Vagina (tissue), 2 donors: ENCODE measurements at places on chromosomes 1 and 21.

GRCh38 chr1:104120525-104120924, 370.8 kb downstream of the AMY1C start:
- no peak for DNase-seq

DNA sequence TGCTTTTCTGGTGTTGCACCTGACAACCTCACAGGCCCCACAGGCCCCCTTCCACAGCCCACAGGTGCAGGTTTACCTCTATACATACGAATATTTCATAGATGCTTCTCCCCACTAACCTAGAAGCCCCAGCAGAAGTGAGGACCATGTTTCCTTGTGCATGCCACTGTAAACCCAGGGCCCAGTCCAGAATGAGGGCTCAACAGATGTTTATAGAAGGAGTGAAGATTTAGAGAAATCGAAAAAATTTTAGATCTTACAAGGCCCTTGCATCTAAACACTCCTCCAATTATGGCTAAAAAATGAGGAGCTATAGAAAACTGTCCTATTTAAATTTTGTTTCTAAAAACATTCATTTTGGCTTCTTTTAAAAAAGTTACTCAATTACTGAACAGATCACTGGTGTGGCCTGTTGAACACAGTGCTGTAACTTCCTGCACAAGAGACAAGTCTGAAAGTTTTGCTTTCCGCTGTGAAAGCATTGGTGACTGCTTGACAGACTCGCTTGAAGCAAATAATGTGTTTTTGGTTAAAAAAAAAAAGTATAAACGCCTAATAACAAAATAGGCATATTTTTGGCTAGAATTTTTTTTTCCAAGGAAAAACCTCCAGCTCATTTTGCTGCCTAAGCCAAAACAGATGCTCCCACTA, 1.2 kb downstream of the ABCB10 start:
- no peak for DNase-seq

DNA sequence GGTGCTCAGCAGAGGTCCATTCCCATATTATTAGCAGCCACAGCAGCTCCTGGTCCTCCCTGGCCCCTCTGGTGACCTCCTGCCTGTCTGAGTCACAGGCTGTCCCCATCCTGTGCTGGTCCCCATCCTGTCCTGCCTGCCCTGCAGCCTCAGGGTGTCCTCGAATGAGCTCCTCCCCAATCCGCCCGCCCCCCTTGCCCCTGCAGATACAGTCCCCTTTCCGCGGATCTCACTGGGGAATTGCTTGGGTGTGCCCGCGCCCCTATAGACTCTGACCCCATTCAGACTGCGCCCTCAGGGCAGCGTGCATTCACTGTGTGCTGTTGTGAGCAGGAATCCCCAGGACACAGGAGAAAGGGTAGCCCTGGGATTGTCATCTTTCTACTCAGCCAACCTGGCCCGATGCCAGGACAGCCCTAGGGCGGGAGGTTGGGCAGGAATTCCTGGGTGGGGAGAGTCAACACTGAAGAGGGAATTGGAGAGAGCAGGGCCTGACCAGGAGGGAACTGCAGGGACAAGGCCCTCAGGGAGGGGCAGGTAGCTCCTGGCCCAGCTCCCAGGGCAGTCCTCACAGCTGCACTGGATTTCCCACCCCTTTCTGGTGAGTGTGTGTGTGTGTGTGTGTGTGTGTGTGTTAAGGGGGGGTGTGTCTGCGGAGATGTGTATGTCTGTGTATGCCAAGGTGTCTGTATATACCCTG, 1.1 kb upstream of the GUCA2A start:
- DNase-seq, result no peak

DNA sequence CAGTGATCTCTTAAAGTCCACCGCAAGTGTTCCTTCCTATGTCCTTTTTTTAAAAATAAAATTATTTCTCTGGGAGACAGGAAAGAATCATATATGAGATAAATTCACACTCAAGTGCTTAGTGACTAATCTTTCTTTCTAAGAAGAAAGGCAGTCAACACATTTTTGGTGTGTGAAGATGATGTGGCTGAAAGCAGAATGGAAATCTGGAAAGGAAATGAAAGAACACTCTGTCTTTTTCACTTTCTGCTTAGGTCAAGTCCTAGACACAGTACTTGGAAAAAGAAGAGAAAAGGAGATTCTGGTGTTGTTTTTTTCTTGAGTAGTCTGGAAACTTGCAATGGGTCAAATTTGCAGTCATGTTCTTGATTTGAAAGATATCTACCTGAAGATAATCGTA, 45.5 kb upstream of the PRRX1 start:
- DNase-seq, result no peak

DNA sequence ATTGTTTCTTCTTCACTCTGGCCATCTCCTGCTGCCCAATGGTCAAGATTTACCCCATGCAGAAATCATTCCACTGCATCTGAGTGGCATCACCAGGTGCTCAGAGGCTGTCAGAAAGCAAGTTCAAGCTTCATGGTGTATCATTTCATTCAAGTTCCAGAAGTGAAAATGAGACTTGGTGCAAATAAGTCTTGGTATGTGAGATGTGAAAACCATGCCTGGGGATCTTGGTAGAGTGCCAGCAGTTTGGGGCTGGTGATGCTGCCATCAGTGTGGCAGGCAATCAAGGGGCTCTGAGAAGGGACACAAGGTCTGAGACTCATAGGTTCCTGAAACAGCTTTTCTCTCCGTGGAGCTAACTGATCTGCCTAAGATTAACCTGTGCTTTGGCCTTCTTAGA, 52.0 kb downstream of the CD2 start:
- no peak for DNase-seq

GRCh38 chr1:7403265-7404045, 367.6 kb upstream of the VAMP3 start:
- DNase-seq, result peak; percentile 64
